Stimulated activated CD8-positive, alpha-beta memory T cell treated with anti-CD3 and anti-CD28 coated beads, Interleukin-15, amount 100 ng/mL, for 4 hours (primary cell): ENCODE measurements at places on chromosomes 3 and 15.

- no peak for DNase-seq
Measured at GRCh38 chr15:99481951-99482230, 83.9 kb upstream of the MEF2A start.

GRCh38 chr3:133292296-133292695, 107.6 kb upstream of the BFSP2 start:
- DNase-seq = no peak

GRCh38 chr3:172591125-172591605, 67.9 kb upstream of the TNFSF10 start:
- no peak for DNase-seq

GRCh38 chr3:59688636-59689035, 638.8 kb upstream of the CFAP20DC start:
- DNase-seq = no peak

DNA sequence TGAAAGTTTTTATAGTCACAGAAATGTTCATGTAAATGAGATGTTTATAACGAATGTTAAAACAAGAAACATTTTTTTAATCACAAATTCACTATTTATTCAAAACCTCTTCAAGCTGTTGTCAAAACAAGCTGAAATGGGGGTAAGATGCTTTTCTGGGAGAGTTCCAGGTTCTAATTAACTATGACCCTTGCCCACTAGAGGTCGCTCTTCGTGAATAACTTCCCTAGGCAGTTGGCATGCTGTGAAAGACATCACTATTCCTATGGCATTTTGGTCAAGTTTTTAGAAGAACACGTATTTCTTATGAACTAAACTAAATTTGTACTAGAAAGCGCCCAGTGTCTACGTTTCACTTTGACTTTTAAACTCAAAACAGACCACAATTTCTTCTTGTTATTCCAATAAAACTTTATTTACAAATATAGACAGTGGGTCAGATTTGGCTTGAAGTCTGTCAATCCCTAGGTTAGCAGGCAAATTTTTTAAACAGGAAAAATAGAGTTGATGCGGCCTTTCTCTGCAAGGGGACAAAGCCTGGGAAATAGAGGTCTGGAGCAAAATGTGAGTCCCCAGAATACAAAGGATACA, 62.8 kb upstream of the CMTM8 start:
- DNase-seq = no peak
